Renal cortical epithelial cell (primary cell): ENCODE measurements at places on chromosomes 5 and 9. TPM values are rescaled to one million over a fixed set of nuclear protein-coding genes. Genes with fewer than 3 reads are reported as not detected.

DNA sequence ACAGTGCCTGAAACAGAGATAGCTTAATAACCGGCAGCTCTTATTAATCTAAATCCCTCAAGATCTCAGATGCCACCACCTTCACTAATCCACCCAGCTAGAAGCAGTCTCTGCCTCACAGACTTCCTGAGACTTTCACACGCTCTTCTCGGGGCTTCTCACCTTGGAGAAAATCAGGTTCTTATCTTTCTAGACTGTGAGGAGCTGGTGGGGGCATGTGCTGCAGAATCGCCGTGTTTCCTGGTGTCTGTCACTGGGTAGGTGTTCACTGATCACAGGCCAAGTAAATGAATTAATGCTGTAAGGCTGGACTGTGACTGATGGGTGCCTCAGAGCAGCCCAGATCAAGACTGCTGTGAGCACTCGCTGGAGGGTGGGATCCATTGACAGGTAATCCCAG is 101.7 kb downstream of the PSD2 start:
- no peak for DNase-seq

DNA sequence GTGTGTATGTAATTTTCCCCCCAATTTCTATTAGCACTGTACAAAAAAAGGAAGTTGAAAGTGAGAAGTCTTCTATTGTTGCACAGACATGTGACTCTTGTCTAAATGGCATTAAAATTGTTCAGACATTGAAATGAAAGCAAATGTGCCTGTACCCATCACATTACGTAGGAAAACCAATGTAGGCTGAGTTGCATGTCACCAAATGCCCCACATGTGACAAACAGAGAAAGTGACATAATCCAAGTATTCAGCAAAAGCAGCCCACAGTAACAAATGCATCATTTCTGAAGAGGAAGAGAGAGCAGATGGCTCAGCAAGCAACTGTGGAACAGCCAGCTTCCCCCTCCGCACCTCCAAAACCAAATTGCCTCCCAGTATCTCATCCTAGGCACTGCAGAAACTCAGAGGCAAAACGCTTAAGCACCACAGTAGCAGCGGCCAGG is 161.5 kb upstream of the NR4A3 start:
- no peak for DNase-seq

GRCh38 chr5:59724482-59725391 is 168.8 kb downstream of the PDE4D start:
- DNase-seq, result peak; percentile 47

DNA sequence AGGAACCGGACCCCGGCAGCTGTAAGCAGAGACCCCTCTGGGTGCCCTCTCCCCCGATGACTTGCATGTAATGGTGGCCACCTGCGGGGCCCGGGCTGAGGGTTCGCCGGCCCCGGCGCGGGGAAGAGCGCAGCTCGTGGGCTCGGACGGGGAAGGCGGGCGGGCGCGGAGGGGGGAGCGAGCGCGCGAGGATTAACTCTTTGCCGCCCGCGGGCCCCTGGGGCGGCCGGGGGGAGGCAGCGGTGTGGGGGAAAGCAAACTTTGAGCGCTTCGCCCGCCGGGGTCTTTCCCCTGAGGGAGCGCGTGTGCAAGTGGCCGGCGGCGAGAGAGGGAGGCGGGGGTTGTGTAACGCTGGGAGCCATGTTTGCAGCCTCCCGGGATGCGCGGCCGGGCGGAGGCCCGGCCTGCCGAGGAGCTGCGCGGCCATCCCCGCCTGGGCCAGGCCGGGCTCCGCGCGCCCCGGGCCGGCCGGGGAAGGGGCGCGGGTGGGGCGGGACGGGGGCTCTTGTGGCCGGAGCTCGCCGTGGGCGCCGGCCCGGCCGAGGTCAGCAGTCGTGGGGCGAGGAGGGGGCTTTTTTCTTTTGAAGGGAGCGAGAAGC is 547 bp downstream of the ANP32B start:
- DNase-seq, result no peak

DNA sequence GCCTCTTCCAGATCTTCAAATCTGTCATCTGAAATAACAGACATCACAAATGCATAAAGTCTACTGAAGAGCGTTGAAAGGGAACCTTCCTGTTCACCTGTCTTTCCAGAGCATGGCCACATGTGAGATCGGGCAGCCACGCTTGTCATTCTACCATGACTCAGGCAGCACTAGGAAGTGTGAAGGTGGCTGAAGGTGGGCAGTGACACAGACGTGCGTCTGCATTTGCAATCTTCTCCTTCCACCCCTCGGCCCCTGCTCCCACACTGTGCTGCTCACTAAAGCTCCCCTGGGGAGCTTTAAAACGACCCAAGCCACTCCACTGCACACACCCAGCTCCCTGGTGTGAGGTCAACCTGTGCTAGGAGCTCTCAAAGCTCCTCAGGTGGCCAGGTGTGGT is 2.5 kb downstream of the ENTR1 start:
- DNase-seq, result no peak

GRCh38 chr9:31153250-31153840 is 1231.1 kb upstream of the ACO1 start:
- DNase-seq, result no peak

- DNase-seq, result peak; percentile 51
Measured at GRCh38 chr5:111707630-111708164, 49.3 kb downstream of the NREP start.

The MAMDC2 gene
- total RNA-seq, result 32.9 and 39.1 TPM in 2 replicates

DNA sequence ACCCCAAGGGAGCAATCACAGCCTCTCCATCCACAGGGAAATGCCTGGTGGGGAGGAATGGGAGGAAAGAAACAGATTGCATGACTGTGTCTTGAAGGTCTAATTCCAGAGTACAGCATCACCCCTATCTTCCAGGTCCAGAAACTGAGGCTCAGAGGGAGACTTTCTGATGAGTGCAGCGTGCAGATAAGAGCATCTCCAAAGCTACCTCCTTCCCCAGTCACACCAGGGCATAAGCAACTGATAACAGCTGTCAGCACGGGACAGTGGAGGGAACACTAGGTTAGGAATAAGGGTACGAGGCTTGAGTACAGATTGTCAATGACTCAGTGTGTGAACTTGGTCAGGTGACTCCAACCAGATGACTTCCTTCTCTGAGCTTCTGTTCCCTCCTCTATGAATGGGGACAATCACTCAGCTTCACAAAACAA is 126.9 kb downstream of the KCNIP1 start:
- peak; percentile 22 for DNase-seq

The TSPAN17 gene
- total RNA-seq, result 38.5 and 43.8 TPM in 2 replicates

DNA sequence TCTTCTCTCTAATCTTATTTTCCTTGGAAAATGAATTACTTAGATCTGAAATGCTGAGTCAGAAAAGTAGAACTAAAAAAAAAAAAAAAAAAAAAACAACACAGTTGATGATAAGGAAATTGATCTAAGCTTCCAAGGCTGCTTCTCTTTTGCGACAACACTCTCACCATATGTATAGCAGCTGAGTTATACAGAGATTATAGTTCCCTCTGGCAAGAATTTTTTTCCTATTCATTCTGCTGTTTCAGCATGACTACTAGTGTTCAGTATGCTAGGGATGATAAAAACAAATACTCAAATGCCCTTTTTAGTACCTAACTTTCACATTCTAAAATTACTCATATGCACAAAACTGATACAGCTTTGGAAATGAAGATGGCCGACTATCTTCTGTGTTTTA is 267.3 kb downstream of the MLLT3 start:
- DNase-seq, result no peak

DNA sequence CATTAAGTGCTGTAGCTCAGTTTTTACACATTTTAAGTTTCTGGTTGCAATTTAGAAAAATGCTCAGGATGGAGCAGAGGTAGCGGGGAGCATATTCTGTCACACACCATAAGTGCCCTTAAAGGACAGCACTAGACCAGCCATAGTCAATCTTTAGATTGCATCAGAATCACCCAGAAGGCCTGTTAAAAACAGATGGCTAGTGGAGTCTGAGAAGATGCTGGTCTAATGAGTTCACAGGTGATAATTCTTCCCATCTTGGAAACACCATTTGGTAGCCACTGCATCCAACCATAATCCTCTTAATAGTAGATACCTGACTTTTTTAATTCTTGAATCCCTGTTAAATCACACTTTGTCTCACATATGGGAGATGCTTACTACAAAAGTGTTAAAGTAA is 113.2 kb downstream of the CDH18 start:
- DNase-seq, result no peak

GRCh38 chr9:130344366-130344765 is 78.8 kb downstream of the HMCN2 start:
- no peak for DNase-seq

- DNase-seq, result peak; percentile 22
Measured at GRCh38 chr5:83157163-83157562, 79.8 kb downstream of the XRCC4 start.

- DNase-seq, result peak; percentile 42
Measured at GRCh38 chr5:151288180-151288579, 15.4 kb downstream of the SLC36A3 start.

- DNase-seq, result no peak
Measured at GRCh38 chr9:122656378-122656777, 1.0 kb downstream of the OR1B1 start.

- DNase-seq, result no peak
Measured at GRCh38 chr5:146084376-146084775, 21.0 kb downstream of the PLAC8L1 start.

- DNase-seq, result no peak
Measured at GRCh38 chr5:138874241-138874640, 894 bp downstream of the LRRTM2 start.

DNA sequence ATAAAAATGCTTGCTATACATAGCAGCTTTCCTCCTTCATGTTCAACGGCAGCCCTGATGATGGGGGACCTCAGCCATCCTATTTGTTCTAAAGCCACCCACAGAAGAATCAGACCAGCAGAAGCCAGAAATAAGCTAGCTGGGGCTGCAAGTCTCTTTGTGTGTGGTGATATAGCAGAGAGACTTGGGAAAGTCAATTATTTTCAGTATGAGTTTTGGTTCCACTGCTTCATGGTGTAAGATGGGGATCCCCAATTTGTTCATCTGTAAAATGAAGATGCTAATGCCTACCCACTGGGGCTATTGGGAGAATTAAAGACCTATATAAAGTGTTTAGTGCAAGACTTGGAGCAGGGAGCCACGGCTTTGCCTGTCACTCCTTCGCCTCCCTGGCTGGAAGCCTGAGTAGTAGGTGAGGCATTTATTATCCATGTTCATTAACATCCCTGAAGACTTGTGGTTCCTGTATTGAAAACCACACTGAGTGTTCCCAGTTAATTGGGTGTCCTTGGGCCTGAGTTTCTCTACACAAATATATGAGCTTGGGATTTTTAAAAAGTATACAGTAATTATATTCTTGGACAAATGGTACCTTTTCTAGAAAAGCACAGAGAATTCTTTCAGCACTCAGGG is 210.1 kb upstream of the SLC24A2 start:
- peak; percentile 82 for DNase-seq

GRCh38 chr5:67095346-67096171 is 101.0 kb downstream of the CD180 start:
- DNase-seq, result peak; percentile 72

DNA sequence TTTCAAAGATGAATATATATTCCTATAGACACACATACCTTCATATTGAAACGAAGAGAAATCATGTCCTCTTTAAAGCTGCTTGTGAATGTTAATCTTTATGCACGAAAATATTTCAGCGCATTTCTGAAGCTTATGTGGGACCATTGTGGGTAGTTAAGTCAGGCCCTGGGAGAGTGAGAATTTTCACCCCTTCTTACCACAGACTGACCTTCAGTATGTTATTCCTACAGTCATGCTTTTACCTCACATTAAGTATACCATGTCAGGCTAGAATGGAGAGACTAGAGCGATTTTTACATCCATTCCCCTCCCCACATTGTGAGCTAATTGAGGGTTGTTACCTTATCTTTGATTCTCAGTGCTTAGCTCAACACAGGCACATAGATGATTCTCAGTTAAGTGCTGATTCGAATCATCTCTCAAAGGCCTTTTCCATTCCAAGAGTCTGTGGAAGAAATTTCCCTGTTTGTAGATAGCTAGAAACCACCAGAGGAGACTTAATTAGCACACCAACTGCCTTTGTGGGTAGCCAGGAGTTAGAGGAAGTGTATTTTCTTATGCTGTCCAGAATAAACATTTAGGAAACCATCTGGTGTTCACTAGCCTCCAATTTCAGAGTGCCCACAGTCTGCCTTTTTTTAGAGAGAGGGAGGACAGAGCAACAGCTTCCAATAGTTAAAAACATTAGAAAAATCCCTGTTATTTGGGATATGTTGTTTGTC is 110.5 kb downstream of the MEGF10 start:
- no peak for DNase-seq

- DNase-seq, result peak; percentile 68
Measured at GRCh38 chr5:65137631-65138030, 344.1 kb downstream of the ADAMTS6 start.

GRCh38 chr9:27489087-27489876 is 34.8 kb upstream of the IFNK start:
- DNase-seq, result no peak

GRCh38 chr5:32022638-32023037 is 151.5 kb downstream of the GOLPH3 start:
- peak; percentile 23 for DNase-seq

The PALM2AKAP2 gene
- 1.0 and 20.4 TPM in 2 replicates for total RNA-seq

GRCh38 chr5:176360894-176361436 is 599 bp downstream of the KIAA1191 start:
- DNase-seq, result no peak

The HAVCR2 gene
- total RNA-seq, result 2.0 and 8.2 TPM in 2 replicates
